ENCODE measurements at places on chromosomes 1 and 21. TPM values are rescaled to one million over a fixed set of nuclear protein-coding genes. Genes with fewer than 3 reads are reported as not detected.

- H3K4me3 ChIP-seq = no peak overlapping the region
- no peak overlapping the region for H3K27ac ChIP-seq
- no peaks in the 10 kb centered on the region for H3K36me3 ChIP-seq
- no peaks in the 10 kb centered on the region for H3K4me1 ChIP-seq
- no peak for DNase-seq
These were observed 264.3 kb downstream of the PTPRU start for GRCh38 chr1:29500651-29501050.

GRCh38 chr1:36436821-36437220 is 13.4 kb downstream of the OSCP1 start:
- H3K27ac ChIP-seq = no peak overlapping the region
- no peak for DNase-seq
- H3K4me3 ChIP-seq = no peak overlapping the region
- H3K4me1 ChIP-seq = no peaks in the 10 kb centered on the region
- H3K27me3 ChIP-seq = no peaks in the 10 kb centered on the region

GRCh38 chr1:66739401-66740157 is 12.7 kb upstream of the DYNLT5 start:
- H3K4me3 ChIP-seq = no peak overlapping the region
- H3K36me3 ChIP-seq = no peaks in the 10 kb centered on the region
- H3K27ac ChIP-seq = no peak overlapping the region
- DNase-seq = no peak

The LIN28A gene
- not detected for total RNA-seq

- H3K27ac ChIP-seq = no peak overlapping the region
- DNase-seq = no peak
- H3K36me3 ChIP-seq = no peaks in the 10 kb centered on the region
These were observed 7.0 kb upstream of the C1orf174 start for GRCh38 chr1:3907031-3907534.

- H3K27me3 ChIP-seq = peaks cover 98% of the 10 kb centered on the region
- no peaks in the 10 kb centered on the region for H3K36me3 ChIP-seq
- 0 out of 2 replicates have a peak, but pooled peaks cover 10% of the 10 kb centered on the region for H3K4me1 ChIP-seq
- peak; percentile 30 for DNase-seq
- H3K27ac ChIP-seq = no peak overlapping the region
- H3K4me3 ChIP-seq = peak overlapping the region; percentile 65
These were observed 1.0 kb downstream of the RNF220 start for GRCh38 chr1:44405798-44406736.

- H3K4me1 ChIP-seq = 0 out of 2 replicates have a peak, but pooled peaks cover 9% of the 10 kb centered on the region
- no peaks in the 10 kb centered on the region for H3K36me3 ChIP-seq
- DNase-seq = peak; percentile 41
- H3K27ac ChIP-seq = no peak overlapping the region
These were observed 5.8 kb downstream of the TTC13 start for GRCh38 chr1:230972855-230973271.

GRCh38 chr1:232476538-232476950 is 153.4 kb downstream of the SIPA1L2 start:
- H3K27me3 ChIP-seq = no peaks in the 10 kb centered on the region
- no peak overlapping the region for H3K27ac ChIP-seq
- H3K36me3 ChIP-seq = no peaks in the 10 kb centered on the region
- H3K4me3 ChIP-seq = no peak overlapping the region

- no peaks in the 10 kb centered on the region for H3K36me3 ChIP-seq
- no peak overlapping the region for H3K4me3 ChIP-seq
- H3K4me1 ChIP-seq = no peaks in the 10 kb centered on the region
- DNase-seq = no peak
These were observed 158.6 kb upstream of the SNX7 start for GRCh38 chr1:98502937-98503336.

DNA sequence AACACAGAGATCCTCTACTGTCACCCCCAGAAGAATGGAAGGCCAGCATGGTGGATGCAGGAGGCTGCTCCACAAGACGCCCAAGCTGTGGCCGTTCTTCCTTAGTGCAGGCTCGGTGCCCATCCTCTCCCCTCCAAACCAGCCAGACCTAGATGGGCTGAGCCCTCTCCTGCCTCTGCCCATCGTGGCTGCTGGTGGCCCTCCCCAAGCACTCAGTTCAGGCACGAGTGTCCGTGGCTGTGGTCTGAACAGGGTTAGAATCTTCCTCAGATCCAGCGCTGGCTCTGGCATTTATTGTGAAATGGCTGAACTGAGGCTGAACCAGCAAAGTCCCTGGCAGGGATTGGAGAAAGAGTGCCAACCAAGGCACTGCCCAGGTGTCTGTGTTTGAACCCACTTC is 59.5 kb downstream of the TRIM11 start:
- H3K36me3 ChIP-seq = no peaks in the 10 kb centered on the region
- H3K27me3 ChIP-seq = no peaks in the 10 kb centered on the region
- DNase-seq = no peak
- H3K4me1 ChIP-seq = no peaks in the 10 kb centered on the region

- H3K4me3 ChIP-seq = no peak overlapping the region
- H3K36me3 ChIP-seq = no peaks in the 10 kb centered on the region
- H3K27ac ChIP-seq = no peak overlapping the region
- no peaks in the 10 kb centered on the region for H3K4me1 ChIP-seq
- no peak for DNase-seq
These were observed 11.5 kb downstream of the MCOLN2 start for GRCh38 chr1:84985365-84985764.

The ACTL8 gene
- total RNA-seq = not detected
